ENCODE measurements at places on chromosomes 7 and 10. TPM values are rescaled to one million over a fixed set of nuclear protein-coding genes. Genes with fewer than 3 reads are reported as not detected.

PRSS1 gene
- total RNA-seq: not detected

TEX47 gene
- total RNA-seq: not detected

ACSM6 gene
- total RNA-seq: not detected

NPY4R gene
- total RNA-seq: not detected

GBX1 gene
- not detected for total RNA-seq

LIPF gene
- total RNA-seq: not detected

All from cardiac ventricle fibroblast (primary cell).